ENCODE measurements at places on chromosomes 5 and 9. TPM values are rescaled to one million over a fixed set of nuclear protein-coding genes. Genes with fewer than 3 reads are reported as not detected.

GRCh38 chr5:139402561-139403158, 1.2 kb downstream of the SPATA24 start:
- DNase-seq: no peak
- H3K27me3 ChIP-seq: no peaks in the 10 kb centered on the region
- no peaks in the 10 kb centered on the region for H3K4me1 ChIP-seq
- H3K36me3 ChIP-seq: no peaks in the 10 kb centered on the region

DNA sequence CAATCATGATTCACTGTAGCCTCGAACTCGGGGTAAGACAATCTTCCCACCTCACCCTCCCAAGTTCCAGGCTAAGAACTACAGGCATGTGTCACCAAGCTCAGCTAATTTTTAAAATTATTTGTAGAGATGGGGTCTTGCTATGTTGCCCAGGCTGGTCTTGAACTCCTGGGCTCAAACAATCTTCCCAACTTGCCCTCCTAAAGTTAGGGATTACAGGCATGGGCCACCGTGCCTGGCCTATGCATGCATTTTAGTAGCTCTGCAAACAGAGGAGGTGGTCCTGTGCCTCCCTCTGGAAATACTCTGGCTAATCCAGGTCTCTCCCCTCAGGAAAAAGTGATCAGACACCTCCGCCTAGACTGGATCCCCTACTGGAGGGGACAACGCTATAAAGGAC, 21.5 kb upstream of the TRIM14 start:
- H3K27me3 ChIP-seq: no peaks in the 10 kb centered on the region
- H3K4me3 ChIP-seq: no peak overlapping the region
- no peaks in the 10 kb centered on the region for H3K36me3 ChIP-seq
- H3K27ac ChIP-seq: no peak overlapping the region

- H3K27ac ChIP-seq: no peak overlapping the region
- no peak for DNase-seq
- no peaks in the 10 kb centered on the region for H3K27me3 ChIP-seq
- H3K4me1 ChIP-seq: no peaks in the 10 kb centered on the region
- no peak overlapping the region for H3K4me3 ChIP-seq
These were observed 223.1 kb downstream of the GNA14 start for GRCh38 chr9:77424993-77425392.

DNA sequence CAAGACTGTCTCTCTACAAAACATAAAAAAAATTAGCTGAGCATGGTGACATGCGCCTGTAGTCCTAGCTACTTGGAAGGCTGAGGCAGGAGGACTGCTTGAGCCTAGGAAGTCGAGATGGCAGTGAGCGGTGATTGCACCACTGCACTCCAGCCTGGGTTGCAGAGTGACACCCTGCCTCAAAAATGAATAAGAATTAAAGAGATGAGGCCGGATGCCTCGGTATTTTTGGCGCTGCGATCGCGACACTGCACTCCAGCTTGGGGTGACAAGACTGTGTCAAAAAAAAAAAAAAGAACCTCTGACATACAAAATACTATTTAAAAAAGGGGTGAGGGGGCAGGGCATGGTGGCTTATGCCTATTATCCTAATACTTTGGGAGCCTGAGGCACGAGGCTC, 7.3 kb downstream of the GPBP1 start:
- no peak overlapping the region for H3K4me3 ChIP-seq
- H3K4me1 ChIP-seq: peaks cover 2% of the 10 kb centered on the region
- no peaks in the 10 kb centered on the region for H3K27me3 ChIP-seq
- no peak overlapping the region for H3K27ac ChIP-seq
- DNase-seq: no peak

- DNase-seq: no peak
- H3K4me1 ChIP-seq: no peaks in the 10 kb centered on the region
- no peaks in the 10 kb centered on the region for H3K36me3 ChIP-seq
- H3K27me3 ChIP-seq: no peaks in the 10 kb centered on the region
- H3K27ac ChIP-seq: no peak overlapping the region
- H3K4me3 ChIP-seq: no peak overlapping the region
These were observed 230.9 kb downstream of the GAS1 start for GRCh38 chr9:86716326-86716922.

DNA sequence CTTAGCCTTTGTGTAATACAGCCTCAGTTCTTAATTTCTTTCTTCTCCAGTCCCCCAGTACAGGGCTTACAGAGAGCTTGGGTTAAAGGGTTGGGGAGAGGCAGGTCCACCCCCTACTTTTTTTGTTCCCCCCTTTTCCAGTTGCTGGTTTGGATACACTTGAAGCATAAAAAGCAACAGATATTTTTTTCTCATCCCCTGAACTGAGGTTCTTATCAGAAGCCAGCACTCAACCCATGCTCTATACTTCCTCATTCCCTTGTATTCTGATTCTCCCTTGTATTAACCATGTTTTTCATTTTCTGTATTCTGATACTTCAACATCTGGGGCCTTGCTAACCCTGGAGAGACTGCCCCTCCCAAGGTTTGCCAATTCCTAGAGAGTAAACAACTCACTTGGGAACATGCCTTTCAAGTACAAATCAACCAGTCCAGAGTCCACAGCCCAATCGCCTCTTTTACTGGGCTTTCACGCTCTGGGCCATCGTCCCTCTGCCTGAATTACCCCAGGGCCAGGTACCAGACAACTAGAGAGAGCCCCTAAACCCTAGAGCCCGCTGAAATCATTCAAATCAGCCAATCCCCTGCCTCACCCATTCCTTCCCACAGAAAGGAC, 333.4 kb upstream of the PUM3 start:
- no peaks in the 10 kb centered on the region for H3K36me3 ChIP-seq
- H3K4me1 ChIP-seq: no peaks in the 10 kb centered on the region
- no peak overlapping the region for H3K27ac ChIP-seq
- H3K4me3 ChIP-seq: no peak overlapping the region
- DNase-seq: no peak

GRCh38 chr5:144209361-144209760, 38.7 kb downstream of the KCTD16 start:
- H3K27ac ChIP-seq: no peak overlapping the region
- no peaks in the 10 kb centered on the region for H3K36me3 ChIP-seq
- no peak overlapping the region for H3K4me3 ChIP-seq

DNA sequence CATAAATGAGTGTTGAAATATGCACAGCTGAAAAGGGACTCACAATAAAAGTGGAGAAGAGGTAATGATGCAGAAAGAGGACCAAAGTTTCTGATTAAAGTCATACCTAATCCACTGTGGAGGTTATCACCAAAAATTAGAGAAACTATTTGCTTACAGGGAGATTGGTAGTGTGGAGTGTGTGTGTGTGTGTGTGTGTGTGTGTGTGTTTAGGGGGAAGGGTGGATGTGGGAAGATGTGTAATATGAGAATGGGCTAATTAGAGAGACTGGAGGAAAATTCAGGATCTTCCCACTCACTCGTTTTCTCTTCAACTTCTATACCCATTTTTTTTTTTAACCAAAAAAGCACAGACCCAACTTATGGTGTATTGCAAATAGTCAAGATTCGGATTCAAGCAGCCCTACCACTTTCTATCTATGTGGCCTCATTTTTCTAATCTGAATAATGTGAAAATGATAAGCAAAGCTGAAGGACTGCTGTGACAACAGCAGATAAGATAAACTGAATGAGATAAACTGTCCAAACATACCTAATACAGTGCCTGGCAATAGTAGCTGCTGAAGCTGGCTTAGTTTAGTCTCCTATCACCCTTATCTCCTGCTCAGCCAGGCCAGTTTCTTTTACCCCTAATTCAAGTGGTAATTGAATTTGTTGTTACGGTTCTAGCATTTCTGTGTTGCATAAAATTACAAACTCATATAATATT, 501.1 kb downstream of the KDM4C start:
- no peak overlapping the region for H3K4me3 ChIP-seq
- DNase-seq: no peak
- H3K27ac ChIP-seq: no peak overlapping the region
- H3K36me3 ChIP-seq: no peaks in the 10 kb centered on the region

- H3K4me1 ChIP-seq: no peaks in the 10 kb centered on the region
- H3K4me3 ChIP-seq: no peak overlapping the region
- no peak for DNase-seq
- H3K36me3 ChIP-seq: no peaks in the 10 kb centered on the region
- no peaks in the 10 kb centered on the region for H3K27me3 ChIP-seq
These were observed 34.7 kb downstream of the PAEP start for GRCh38 chr9:135596211-135596610.

MOB3B gene
- 9.0 TPM for total RNA-seq

HCN1 gene
- total RNA-seq: not detected

All from aorta (tissue), 5 donors.